ENCODE measurements at places on chromosomes 3 and 15.

DNA sequence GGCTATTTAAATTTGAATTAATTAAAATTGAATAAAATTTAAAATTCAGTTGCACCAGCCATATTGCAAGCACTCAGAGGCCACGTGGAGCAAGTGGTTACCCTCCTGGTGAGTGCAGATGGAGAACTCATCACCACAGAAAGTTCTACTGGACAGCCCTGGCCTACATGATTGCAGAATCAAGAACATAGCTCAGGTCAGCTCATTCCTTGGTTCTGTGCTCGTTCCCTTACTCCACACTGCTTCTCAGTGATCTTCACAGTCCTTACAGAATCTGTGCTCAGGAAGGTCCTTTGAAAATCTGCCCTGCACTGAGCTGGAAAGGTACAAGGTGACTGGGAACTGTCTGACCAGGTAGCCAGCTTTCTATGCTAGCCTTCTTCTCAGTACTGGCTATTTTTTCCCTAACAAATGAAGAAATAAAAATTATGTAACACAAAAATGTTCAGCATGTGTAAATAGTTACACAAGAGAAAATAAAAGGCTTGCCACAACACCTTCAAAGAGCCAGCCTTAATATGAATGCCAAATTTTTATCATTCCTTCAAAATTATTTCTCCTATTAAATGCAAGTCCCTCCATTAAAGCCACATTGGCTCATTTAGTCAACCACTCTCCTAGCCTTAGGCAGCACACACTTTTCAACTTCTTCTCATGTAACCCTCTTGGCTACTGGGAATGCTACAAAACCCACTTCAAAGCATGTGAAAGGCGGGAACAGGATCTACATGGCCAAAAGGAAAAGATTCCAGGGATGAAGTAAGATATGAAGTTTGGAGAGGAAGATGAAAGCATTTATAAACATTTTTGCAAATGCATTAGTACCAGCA is 326.4 kb upstream of the WNT5A start:
- no peak for DNase-seq

- DNase-seq = no peak
Measured at GRCh38 chr15:65069179-65069578, 1.4 kb upstream of the RASL12 start.

DNA sequence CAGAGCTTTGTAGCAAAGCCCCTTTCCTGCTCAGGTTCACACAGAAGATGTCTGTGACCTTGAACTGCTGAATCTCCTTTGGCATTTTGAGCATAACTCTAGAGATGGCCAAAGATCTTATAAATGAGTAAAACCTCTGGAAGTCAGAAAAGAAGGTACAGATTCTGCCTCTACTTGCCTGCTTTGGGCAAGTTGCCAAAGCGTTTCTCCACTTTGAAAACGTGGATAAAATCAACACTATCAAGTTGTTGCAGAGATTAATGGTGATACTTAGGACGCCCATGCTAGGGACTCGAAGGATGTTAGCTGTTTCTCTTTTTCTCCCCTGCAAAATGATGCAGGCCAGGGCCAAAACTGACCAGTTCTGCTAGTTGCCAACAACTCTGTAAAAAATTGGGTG is 68.0 kb upstream of the CMTM7 start:
- peak; percentile 19 for DNase-seq

DNA sequence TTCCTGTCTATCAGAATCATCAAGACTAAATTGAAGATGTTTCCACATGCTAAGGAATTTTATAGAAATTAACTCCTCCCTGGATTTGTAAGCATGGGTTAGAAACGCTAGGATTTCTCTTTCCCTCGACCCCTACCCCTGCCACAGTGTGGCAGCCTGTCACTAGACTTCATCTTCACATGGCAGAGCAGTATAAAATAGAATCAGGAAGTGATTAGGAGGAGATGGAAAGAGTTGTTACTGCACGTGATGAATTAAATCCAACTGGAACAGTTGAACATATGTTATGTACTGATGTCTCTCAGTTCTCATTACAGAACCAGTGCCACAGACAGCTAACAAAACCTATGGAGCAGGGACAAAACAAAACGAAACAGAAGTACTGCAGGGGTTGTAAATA is 130.0 kb upstream of the BNIP2 start:
- DNase-seq = no peak

DNA sequence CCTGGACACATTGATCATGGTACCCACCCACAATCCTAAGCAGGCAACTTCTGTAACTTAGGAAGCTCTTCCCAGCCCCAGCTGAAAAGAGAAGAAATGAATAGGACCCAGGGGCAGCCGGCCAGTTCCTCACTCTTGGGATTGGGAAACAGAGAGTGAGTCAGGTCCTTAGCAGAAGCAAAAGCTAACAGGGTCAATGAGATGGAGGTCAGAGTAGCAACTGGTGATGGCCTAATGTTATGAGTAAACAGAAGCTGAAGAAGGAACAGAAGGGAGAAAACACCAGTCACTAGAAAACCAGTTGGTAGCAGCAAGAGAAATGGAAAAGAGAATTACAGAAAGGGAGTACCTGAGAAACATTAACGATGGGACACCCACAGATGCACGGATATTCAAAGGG is 20.0 kb downstream of the RIOX2 start:
- no peak for DNase-seq

GRCh38 chr3:34102288-34102687 is 303.9 kb downstream of the PDCD6IP start:
- no peak for DNase-seq

DNA sequence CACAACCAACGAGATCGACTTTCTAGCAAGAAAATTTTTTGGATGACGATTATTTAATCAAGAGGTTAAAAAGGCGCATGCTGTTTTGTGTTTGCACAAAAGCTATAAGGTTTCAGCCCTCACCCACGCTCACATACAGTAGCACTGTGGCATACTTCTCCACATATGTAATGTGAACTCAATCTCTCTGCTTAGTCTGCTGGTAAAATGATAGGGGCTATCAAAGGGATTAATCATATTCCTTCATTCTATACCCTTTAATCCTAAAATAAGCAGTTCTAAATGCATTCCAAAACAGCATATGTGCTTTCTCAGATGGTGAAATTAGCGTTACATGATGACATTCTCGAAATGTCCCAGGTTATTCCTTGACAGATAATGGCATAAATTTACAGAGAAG is 196.9 kb upstream of the PRICKLE2 start:
- no peak for DNase-seq

GRCh38 chr15:70955151-70955550 is 62.5 kb downstream of the LRRC49 start:
- no peak for DNase-seq

All from right kidney (tissue), 9 donors.